T-helper 2 cell treated with Interferon-gamma antibody and Interleukin-4, amounts not matched to agents 5 μg/mL and 100 μg/mL, for 36 hours (primary cell): ENCODE measurements at places on chromosomes 7 and 10.

DNA sequence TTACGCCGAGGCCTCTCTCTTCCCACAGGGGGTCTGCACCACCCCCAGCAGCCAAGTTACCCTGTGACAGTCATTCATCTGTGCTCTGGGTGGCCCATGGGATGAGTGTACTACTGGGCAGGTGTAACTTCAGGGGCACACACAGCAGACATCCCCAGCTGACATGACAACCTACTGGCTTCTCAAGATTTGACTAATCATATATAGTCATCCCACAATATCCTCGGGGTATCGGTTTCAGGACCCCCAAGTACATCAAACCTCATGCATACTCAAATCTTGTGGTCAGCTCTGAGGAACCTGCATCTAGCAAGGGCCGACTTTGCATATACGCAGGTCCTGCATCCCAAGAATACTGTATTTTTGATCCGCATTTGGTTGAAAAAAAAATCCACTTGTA is 336.9 kb upstream of the C7orf33 start:
- H3K27ac ChIP-seq: no peak overlapping the region
- no peaks in the 10 kb centered on the region for H3K4me1 ChIP-seq
- DNase-seq: no peak
- H3K36me3 ChIP-seq: no peaks in the 10 kb centered on the region

DNA sequence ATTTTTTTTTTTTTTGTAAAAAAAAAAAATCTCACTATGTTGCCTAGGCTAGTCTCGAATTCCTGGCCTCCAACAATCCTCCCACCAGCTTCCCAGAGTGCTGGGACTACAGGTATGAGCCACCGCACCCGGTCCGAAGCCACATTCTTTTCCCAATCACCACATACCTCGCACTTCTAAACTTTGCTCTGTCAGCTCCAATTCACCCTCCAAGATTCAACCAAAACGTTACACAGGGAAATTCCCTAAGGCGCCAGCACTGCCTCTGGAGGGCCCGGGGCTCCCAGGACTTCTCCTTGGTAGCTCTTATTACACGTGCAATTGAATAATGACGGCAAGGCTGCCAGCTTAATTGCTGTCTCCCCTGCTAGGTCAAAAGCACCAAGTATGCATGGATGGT is 10.3 kb upstream of the DNAAF5 start:
- H3K27me3 ChIP-seq: peaks cover 5% of the 10 kb centered on the region
- no peak for DNase-seq
- no peak overlapping the region for H3K4me3 ChIP-seq
- peaks cover 1% of the 10 kb centered on the region for H3K4me1 ChIP-seq

DNA sequence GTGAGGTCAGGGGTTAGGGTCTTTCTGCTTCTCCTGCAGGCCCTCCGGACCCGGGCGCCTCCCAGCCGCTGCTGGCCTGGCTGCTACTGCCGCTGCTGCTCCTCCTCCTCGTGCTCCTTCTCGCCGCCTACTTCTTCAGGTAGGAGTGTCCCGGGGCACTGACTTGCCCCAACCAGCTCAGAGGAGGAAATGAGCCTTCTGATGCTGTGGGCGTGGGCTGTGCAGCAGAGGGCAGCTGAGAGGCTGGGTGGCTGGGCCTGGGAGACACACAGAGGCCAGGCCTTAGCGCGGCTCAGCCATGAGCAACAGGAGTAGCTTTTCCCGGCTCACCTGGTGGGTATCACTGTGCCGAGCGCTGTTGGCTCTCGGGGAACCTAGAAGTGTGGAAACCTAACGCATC is 78.9 kb downstream of the MKI67 start:
- peaks cover 23% of the 10 kb centered on the region for H3K36me3 ChIP-seq
- H3K27me3 ChIP-seq: no peaks in the 10 kb centered on the region
- H3K4me1 ChIP-seq: peaks cover 35% of the 10 kb centered on the region
- H3K27ac ChIP-seq: peak overlapping the region; percentile 95

GRCh38 chr7:129370812-129371211 is 63.4 kb upstream of the STRIP2 start:
- no peak overlapping the region for H3K4me3 ChIP-seq
- DNase-seq: no peak
- peaks cover 32% of the 10 kb centered on the region for H3K4me1 ChIP-seq
- no peaks in the 10 kb centered on the region for H3K27me3 ChIP-seq
- H3K27ac ChIP-seq: no peak overlapping the region

DNA sequence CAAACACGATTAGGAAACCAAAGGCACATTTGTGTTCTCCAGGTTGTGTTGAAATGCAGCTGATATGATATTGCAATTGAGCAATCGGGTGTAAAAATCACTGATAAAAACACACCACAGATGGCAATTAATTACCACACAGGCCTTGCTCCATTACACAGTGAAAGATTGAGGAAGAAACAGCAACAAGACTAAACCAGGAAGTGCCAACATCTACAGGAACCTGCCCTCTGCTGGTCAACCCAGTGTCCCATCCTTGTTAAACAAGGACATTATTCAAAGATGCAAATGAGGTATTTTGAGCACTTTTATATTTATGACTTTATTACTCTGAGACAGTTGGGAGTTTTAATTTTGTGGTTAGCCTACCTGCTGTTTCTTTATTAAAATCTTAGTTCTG is 765.6 kb upstream of the GHITM start:
- H3K27me3 ChIP-seq: no peaks in the 10 kb centered on the region
- H3K27ac ChIP-seq: no peak overlapping the region
- DNase-seq: no peak
- no peak overlapping the region for H3K4me3 ChIP-seq
- H3K4me1 ChIP-seq: no peaks in the 10 kb centered on the region

DNA sequence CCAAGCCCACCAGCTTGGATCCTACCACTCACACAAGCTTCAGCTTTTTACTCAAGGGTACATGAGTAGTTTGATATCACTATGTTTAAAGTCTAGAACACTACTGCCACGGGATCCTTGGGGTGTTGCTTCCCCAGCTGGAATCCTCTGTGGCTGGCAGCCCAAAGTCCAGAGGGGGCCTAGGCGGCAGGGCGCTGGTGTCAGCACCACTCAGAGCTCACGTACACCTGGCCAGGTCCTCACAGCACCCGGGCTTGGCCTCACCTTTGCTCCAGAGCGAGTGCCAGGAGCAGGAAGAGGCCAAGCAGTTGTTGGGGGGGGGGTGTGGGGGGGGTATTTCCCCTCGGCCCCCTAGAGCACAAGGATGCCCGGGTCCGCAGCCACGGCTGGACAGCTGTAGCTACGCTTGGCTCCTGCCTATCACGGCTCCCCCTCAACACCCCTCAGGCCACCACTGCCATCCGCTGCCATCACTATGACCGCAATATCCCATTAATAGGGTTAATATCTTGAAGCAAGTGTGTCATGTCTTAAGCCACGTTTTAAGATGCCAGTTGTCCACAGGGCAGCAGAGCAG is 17.0 kb downstream of the ZDHHC6 start:
- H3K36me3 ChIP-seq: peaks cover 49% of the 10 kb centered on the region
- no peak overlapping the region for H3K27ac ChIP-seq
- no peak for DNase-seq

- no peaks in the 10 kb centered on the region for H3K27me3 ChIP-seq
- H3K4me1 ChIP-seq: peaks cover 29% of the 10 kb centered on the region
- H3K27ac ChIP-seq: peak overlapping the region; percentile 71
- DNase-seq: no peak
- peaks cover 28% of the 10 kb centered on the region for H3K36me3 ChIP-seq
Observed at GRCh38 chr10:30456266-30456665, 22.3 kb downstream of the MAP3K8 start.
